Right hindlimb (tissue), 1 donor: ENCODE measurements at places on chromosomes 12 and 14.

GRCh38 chr12:131591714-131592709, 118.9 kb upstream of the SFSWAP start:
- DNase-seq, result no peak

DNA sequence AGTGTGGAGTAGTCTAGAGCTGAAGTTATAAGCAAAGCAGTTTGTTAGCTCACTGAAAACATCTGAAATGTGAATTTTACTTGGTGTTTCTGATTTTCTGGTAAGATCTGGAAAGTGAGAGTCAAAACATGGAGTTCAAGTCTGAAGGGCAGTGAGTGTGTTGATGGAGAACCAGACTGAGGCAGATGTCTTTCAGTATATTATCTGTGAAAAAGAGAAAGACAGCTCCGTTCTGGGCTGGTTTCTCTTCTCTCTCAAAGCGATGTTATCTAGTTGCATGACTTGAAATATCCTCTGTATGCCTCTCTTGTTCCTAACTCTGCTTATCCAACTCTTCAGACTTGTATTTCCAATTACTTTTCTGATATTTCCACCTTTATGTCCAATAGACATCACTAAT, 381.9 kb upstream of the RGS6 start:
- no peak for DNase-seq

DNA sequence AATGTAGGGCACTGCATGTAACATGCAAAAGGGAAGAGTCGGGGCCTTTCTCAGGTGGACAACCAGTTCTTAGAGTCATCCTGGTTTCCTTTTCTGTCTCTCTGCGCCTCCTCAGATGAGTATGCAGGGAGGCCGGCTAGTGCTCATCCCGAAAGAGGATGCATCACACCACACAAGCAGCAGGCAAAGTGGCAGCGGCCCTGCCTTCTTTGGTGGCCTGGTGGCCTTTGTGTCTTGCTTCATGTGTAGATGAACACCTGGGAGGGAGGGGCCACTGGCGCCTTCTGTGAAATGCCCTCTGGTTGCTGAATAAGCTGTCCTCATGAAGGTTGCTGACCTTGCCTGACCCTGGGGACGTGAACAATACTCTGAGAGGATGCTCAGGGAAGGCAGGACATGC, 18.0 kb downstream of the SLC24A4 start:
- no peak for DNase-seq

- no peak for DNase-seq
These were observed 120.2 kb downstream of the EMP1 start for GRCh38 chr12:13316587-13317246.

GRCh38 chr14:55556929-55557623, 22.9 kb upstream of the KTN1 start:
- DNase-seq, result peak; percentile 79

- no peak for DNase-seq
These were observed 16.9 kb downstream of the BEST3 start for GRCh38 chr12:69682110-69682755.

DNA sequence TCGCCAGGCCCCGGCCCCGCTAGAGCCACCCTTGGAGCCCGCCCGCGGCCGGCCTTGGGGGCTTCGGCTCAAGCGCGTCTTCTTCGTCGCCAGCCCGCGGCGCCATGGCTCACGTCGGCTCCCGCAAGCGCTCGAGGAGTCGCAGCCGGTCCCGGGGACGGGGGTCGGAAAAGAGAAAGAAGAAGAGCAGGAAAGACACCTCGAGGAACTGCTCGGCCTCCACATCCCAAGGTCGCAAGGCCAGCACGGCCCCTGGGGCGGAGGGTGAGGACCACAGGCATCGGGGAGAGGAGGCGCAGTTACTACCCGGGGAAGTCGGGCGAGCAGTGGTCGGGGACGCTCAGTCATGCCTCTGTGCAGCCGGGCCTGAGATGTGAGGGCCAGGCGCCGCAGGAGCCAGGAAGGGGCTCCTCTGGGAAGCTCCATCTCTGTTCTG, 573 bp downstream of the ARL6IP4 start:
- DNase-seq, result no peak

DNA sequence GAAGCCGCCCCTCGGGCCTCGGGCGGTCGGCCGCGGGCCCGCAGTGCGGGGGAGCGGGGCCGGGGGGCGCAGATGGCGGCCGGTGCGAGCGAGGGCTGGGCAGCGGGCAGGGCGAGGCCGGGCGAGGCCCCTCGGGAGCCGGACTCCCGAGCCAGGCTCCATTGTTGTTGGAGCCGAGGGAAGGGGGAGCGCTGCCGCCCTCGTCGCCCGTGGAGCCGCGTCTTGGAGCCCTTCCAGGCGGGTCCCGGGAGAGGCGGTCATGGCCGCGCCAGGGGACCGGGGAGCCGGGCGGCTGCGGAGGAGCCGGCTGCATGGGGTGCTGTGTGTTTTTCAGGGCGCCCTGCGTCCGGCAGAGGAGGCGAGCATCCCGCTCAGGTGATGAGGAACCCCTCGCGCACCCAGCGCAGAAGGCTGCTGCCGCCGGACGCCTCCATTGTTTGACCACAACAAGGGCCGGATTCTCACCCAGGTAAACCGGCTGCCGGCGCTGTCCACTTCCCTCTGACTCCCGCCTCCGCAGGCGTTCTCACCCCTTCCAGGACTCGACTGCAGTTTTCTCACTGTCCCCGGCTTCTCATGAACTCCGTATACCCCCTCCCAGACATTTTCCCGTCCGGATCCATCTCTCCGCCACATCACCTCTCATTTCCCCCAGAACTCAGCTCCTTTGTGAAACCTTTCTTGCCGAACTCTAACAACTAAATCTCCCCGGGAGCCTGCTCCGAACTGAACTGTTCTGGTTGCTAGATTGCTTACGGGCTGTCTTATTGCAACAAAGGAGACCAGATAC, 732 bp downstream of the ZNF664 start:
- DNase-seq, result peak; percentile 45

DNA sequence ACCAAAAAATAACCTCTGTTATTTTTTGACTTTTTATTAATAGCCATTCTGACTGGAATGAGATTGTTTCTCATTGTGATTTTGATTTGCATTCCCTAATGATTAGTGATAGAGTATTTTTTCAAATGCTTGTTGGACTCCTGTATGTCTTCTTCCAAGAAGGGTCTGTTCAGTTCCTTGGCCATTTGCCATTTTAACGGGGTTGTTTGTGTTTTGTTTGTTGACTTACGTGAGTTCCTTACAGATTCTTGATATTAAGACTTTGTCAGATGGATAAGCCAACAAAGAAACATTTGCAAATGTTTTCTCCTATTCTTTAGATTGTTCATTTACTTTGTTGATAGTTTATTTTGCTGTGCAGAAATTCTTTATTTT, 651.6 kb upstream of the LRFN5 start:
- no peak for DNase-seq

GRCh38 chr12:120079411-120080400, 36.8 kb downstream of the RAB35 start:
- DNase-seq, result no peak
